ENCODE measurements at places on chromosomes 12 and 14. TPM values are rescaled to one million over a fixed set of nuclear protein-coding genes. Genes with fewer than 3 reads are reported as not detected.

GRCh38 chr14:68673464-68673863 is 119.4 kb downstream of the ZFP36L1 start:
- DNase-seq: no peak
- H3K36me3 ChIP-seq: no peaks in the 10 kb centered on the region
- H3K27ac ChIP-seq: no peak overlapping the region
- no peaks in the 10 kb centered on the region for H3K27me3 ChIP-seq

BEGAIN gene
- total RNA-seq: 1.9 TPM

IGF1 gene
- total RNA-seq: 0.32 TPM

CIDEB gene
- 21.1 TPM for total RNA-seq

PRPH gene
- not detected for total RNA-seq

KRT79 gene
- total RNA-seq: not detected

All from T-cell (primary cell).